ENCODE measurements at places on chromosomes 1 and 21.

DNA sequence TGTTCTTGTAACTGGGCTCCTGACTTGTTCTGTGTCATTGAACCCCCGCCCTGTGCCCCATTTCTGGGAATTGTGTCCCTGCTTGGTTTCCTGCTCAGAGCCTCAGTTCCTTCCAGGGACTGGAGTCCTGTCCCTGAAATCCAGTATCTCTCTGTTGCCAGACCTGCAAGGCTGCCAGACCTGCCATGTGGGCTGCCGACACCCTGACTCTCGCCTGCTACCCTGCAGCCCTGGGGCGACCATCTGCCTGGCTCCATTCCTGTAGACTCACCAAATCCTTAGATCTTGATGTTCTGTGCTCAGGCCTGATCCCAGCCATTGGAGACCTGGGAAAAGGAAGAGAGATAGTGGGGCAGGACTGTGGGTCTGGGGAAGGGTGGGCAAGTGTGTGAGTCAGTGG is 383.3 kb upstream of the PROX1 start:
- DNase-seq = no peak

DNA sequence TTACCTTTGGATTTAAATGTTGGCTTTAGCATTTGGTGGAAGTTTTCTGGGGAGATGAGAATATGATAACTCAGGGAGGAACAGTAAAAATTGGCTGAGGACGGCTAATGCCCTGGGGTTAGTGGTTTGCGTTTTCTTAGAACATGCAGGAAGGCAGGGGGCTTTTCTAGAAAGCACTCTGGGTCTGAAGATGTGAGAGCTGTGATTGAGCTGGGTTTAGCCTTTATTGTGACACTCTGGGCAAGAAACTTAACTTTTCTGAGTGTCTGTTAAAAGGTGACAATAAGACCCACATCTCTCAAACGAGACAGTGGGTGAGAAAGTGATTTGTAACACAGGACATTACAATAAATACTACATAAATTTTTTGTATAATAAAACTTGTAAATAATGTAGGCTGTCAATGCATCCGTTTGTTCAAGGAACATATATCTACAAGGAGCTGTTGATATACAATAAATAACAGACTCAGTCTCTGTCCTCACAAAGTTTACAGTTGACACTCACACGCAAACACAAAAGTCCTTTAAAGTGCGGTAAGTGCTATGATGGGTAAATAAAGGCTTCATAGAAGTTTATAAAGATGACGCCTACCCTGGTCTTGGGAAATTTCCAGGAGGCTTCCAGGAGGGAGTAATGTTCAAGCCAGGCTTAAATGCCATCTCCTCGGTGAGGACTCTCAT is 49.5 kb upstream of the MRPS6 start:
- no peak for DNase-seq

- no peak for DNase-seq
These were observed 247.9 kb upstream of the CSF3R start for GRCh38 chr1:36730599-36730998.

DNA sequence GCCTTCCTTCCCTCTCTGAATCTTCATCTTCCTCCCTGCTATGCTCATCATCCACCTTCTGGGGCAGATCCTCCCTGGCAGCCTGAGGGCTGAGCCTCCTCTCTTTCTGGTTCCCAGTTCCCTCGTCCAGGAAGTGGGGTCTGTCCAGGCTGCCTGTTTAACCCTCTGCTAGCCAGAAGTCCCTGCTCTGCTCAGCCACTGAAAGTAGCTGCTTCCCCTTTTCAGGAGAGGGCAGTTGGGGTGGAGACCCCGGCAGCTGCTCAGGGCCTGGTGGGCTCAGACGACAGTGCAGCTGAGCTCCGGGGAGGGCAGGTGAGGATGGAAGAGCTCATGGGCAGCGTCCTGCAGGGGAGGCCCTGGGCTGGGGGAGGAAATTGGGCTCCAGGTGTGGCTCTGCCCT is 43.1 kb upstream of the ETV3 start:
- DNase-seq = no peak

- DNase-seq = peak; percentile 85
These were observed 56.1 kb downstream of the COL6A1 start for GRCh38 chr21:46037331-46038325.

- DNase-seq = no peak
These were observed 59.1 kb downstream of the NFIA start for GRCh38 chr1:61141288-61142042.

- DNase-seq = no peak
These were observed 5.1 kb downstream of the NT5C1A start for GRCh38 chr1:39666772-39667171.

DNA sequence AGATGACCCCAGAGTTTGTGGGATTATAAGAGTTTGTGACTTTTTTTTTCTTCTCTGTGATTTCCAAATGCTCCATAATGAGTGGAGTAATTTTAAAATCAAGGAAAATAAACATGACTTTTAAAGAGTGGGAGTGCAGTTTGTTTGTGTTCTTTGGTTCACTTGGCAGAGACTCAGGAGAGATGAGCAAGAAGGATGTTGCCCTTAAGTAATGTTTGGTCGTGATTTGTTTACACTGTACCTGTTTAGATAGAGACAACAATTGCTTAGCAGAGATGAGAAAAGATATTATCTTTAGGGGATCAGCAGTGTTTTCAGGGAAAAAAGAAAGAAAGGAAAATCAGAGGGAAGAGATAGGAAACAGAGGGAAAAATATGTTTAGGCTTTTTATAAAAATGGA is 170.8 kb downstream of the ADSS2 start:
- DNase-seq = no peak

DNA sequence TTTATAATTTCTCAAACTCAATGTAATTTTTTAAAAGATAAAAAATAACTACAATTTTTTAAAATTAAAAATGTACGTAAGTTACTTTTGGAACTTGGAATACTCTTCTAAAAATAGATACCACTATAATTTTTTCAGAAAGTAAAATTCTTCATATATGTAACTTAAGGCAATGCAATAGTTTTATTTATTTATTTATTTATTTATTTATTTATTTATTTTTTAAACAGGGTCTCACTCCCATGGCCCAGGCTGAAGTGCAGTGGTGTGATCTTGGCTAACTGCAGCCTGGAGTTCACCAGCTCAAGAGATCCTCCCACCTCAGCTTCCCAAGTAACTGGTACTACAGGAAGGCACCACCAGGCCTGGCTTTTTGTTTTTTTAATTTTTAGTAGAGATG is 3.1 kb upstream of the KRTAP23-1 start:
- DNase-seq = no peak

- no peak for DNase-seq
These were observed 90.5 kb downstream of the NMNAT2 start for GRCh38 chr1:183327434-183328290.

GRCh38 chr1:40627987-40628902 is 37.2 kb downstream of the RIMS3 start:
- no peak for DNase-seq

DNA sequence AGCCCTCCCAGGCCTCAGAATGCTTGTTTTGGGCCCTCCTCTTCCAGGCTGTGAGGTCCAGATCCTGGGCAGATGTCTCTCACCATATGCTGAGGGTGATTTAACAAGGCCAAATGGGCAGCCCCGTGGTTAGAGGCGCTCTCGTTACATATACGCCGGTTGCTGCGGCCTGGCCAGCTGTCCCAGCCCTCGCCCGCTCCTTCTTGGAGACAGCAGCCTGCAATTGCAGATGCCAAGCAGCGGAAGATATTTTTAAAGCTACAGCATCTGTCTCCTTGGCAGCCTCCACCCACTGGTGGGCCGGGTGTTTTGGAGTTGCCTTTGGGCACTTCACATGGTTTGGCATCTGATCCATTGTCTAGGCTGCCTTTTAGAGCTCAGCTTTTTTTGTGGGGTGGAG is 178.8 kb upstream of the NFIA start:
- no peak for DNase-seq

DNA sequence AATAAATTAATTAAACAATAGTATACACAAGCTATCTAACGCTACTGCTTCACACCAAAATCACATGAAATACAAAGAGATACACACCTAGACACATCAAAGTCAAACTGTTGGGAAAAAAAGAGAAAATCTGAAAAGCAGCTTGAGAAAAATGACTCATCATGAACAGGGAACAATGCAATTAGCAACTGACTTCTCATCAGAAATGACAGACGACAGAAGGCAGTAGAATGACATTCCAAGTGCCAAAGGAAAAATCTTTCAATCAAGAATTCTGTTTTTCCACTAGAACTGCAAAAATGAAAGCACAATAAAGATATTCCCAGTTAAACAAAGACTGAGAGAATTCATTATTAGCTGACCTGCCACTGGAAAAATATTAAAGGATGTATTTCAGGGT is 57.2 kb downstream of the CAPN9 start:
- no peak for DNase-seq

- DNase-seq = no peak
These were observed 57.2 kb downstream of the AKT3 start for GRCh38 chr1:243792891-243793290.

GRCh38 chr1:210291786-210292230 is 36.9 kb upstream of the HHAT start:
- DNase-seq = no peak

DNA sequence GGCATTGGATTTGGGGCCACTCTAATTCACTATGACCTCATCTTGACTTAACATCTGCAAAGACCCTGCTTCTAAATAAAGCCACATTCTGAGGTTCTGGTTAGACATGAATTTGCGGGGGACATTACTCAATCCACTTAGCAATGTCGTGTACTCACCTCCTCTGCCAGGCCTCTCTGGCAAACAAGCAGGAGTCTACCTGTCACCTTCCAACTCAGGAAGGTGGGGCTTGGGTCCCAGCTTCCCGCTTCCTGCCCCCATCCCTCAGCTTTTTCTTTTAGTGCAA is 177.8 kb downstream of the PSMG1 start:
- no peak for DNase-seq

DNA sequence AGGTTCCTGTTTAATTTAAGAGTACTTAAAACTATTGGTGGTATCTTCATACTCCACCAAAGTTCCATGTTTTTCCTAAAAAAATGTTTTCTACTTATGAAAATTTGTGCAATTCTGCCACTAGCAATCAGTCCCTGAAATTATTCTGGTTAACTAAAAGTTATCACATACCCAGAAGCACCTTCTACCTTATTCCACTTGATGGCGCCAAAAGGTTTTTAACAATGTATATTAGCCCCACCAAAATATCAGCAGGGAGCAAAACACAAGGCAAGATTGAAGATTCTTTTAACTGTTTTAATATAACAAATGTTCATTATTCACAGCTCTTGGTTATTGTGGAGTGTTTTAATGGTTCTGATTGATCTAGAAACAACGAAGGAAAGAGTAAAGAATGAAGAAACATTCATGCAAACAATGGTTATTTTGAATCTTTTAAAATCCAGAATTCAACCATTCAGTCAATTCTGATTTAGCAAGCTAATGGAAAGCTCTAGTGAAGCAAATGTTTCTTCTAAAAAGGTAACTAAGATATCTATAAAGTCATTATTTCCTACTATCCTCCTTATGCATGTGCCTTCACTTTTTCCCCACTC is 67.2 kb downstream of the TTLL7 start:
- DNase-seq = no peak

GRCh38 chr1:204093781-204094180 is 20.9 kb downstream of the SOX13 start:
- DNase-seq = no peak

GRCh38 chr1:214216779-214217178 is 64.2 kb upstream of the SMYD2 start:
- DNase-seq = no peak

GRCh38 chr1:205172729-205173366 is 38.7 kb downstream of the DSTYK start:
- no peak for DNase-seq

GRCh38 chr1:172719694-172720138 is 60.8 kb downstream of the FASLG start:
- DNase-seq = no peak

- no peak for DNase-seq
These were observed 15.7 kb downstream of the MAP3K21 start for GRCh38 chr1:233343262-233343661.

- DNase-seq = no peak
These were observed at the start of gene LCE1D for GRCh38 chr1:152796421-152796820. LCE1D (plus strand) TSS chr1:152796721; CDS start chr1:152797795, 1,074 bp downstream.

GRCh38 chr1:116066868-116067565 is 44.2 kb upstream of the MAB21L3 start:
- DNase-seq = no peak

DNA sequence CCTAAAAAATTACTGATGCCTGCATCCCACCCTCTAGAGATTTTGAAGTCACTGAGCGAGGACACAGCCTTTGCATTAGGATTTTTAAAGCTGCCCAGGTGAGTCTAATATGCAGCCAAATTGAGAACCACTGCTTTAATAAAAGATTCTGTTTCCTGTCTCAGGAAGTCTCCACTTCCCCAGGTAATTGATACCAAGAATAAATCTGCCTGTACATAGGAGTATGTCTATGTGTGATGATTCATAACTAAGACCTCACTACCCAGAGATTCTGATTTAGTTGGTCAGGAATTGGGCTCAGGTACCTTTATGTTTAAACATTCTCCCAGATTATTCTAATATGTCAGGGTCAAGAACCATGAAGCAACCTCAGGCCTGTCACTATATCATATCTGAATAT is 108.8 kb upstream of the ARTN start:
- no peak for DNase-seq

GRCh38 chr1:84497631-84498275 is 8.4 kb upstream of the SPATA1 start:
- DNase-seq = no peak

- DNase-seq = no peak
These were observed 9.2 kb upstream of the TRAF3IP3 start for GRCh38 chr1:209746451-209747165.

DNA sequence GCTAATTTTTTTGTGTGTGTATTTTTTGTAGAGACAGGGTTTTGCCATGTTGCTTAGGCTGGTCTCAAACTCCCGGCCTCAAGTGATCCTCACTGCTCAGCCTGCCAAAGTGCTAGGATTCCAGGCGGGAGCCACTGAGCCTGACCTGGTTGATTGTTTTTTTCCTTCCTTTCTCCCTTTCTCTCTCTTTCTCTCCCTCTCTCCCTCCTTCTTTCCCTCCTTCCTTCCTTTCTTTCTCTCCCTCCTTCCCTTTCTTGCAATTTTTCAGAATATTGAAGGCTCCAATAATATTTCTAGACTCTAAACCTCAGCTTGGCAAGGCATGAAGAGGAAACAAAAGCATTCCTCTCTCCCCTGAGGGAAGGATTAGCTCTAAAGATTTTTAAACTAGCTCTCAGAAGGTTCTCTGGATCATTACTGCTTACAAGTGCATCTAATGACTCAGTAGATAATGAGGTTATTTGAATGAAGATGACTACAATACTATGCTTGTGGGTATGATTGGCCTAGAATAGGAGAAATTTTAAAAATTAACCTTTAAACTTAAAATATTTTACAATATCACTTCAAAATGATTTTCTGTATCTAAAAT is 68.5 kb upstream of the GADD45A start:
- no peak for DNase-seq

Measured in vagina (tissue), 2 donors.